ENCODE measurements at places on chromosomes 1 and 21.

DNA sequence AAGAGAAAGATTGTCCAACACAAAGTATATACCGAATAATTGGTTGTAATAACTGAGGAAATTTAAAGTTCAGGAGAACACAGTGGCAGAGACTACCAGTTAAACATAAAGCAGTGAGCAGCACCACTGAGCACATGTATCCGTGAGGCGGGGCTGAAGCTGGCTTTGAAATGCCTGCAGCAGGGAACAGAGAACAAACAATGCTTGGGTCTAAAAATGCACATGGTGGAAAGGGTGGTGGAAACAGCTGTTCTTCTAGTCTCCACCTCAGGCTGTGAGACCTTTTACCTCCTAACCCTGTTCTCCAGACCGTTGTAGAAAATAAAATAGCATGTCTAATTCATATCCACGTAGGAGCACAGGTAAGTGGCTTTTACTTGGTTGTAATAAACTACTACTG lies 7.7 kb upstream of the GNG4 start:
- no peak for DNase-seq

DNA sequence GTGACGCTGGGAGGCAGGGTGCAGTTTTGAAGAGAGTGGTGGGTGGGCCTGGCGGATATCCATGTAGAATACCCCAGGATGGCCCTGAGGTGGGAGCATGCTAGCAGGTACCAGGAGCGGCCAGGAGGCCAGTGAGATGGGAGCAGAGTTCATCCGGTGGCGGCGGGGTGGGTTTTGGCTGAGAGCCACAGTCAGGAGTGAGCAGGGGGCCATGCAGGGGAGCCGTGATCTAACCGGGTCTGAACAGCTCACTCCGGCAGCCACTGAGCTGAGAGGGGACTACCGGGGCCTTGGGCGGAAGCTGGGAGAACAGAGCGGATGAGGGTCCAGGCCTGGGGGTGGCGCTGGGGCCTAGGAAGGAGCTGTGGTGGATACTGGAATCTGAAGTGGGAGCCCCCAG lies 47.6 kb upstream of the LRP8 start:
- DNase-seq, result peak; percentile 2

DNA sequence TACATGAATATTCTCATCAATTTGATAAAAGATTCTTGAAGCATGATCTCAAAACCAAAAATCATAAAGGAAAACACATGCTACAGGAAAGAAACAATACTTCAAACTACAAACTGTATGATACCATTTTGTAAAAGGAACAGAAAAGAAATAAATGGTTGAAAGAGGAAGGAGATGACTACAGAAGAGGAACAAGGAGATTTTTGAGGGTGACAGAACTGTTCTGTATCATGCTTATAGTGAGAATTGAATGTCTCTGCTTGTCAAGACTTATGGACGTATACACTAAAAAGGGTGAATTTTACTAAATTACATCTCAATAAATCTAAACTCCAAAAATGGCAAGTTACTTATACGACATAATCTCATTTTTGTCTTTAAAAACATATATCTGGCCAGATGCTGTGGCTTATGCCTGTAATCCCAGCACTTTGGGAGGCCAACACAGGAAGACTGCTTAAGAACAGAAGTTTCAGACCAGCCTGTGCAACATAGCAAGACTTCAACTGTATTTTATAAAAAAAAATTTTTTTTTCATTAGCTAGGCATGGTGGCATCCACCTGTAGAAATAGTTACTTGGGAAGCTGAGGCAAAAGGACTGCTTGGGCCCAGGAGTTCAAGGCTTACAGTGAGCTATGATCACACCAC lies 125.4 kb downstream of the EIF4G3 start:
- no peak for DNase-seq

GRCh38 chr1:33099290-33100118 lies 18.6 kb downstream of the AZIN2 start:
- peak; percentile 72 for DNase-seq

- DNase-seq, result peak; percentile 33
These were observed 90.5 kb downstream of the EDEM3 start for GRCh38 chr1:184664042-184664660.

- no peak for DNase-seq
These were observed 537.1 kb downstream of the AJAP1 start for GRCh38 chr1:5191470-5191869.

GRCh38 chr1:47993416-47993740 lies 3.8 kb downstream of the TRABD2B start:
- no peak for DNase-seq

GRCh38 chr21:19713313-19713712 lies 1284.9 kb upstream of the NCAM2 start:
- DNase-seq, result no peak

DNA sequence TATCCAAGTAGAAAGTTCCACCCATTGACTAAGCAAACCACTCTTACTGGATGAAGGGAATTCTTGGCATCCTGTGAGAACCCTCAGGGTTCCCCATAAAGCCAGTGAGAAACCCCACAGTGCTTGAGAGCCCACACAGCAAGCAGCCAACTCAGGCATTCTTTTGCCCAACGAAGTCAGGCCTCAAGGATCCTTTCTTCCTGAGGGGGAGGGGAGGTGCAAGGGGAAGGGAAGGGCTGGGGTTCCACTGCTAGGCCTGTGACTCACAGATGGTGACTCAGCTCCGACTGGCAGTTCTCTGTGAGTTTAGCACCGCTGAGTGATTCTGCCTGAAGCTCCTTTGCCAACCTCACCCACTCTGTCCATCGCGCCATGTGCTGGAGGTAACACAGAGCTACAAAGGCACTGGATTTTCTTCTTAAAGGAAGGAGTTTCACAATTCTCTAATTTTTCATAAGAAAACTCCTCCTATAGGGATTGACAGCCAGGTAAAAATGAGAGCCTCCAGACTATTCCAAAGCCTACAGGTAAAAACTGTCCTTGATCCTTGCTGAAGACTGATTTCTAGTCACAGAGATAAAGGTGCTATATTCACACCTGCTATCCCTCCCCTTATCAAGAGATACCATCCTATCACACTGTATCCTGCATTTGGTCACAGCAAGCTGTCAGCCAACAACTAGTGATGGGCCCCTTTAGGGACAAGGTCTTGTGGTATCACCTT lies 4.8 kb downstream of the ENO1 start:
- DNase-seq, result peak; percentile 70

DNA sequence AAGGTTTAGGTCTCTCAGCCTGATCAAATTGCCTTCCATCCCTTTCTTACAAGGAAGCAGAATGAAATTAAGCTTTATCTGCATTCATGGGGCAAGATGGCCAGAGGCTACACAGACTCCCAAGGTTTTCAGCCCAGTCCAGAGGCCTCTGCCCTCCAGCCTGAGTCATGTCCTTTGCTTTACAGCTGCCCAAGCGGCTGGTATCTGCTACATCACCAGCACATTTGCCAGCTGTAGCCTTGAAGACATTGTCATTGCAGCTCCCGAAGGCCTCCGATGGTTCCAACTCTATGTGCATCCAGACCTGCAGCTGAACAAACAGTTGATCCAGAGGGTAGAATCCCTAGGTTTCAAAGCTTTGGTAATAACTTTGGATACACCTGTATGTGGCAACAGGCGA lies 16.0 kb downstream of the HAO2 start:
- no peak for DNase-seq

- DNase-seq, result no peak
These were observed 92.3 kb downstream of the BEND5 start for GRCh38 chr1:48684381-48684780.

DNA sequence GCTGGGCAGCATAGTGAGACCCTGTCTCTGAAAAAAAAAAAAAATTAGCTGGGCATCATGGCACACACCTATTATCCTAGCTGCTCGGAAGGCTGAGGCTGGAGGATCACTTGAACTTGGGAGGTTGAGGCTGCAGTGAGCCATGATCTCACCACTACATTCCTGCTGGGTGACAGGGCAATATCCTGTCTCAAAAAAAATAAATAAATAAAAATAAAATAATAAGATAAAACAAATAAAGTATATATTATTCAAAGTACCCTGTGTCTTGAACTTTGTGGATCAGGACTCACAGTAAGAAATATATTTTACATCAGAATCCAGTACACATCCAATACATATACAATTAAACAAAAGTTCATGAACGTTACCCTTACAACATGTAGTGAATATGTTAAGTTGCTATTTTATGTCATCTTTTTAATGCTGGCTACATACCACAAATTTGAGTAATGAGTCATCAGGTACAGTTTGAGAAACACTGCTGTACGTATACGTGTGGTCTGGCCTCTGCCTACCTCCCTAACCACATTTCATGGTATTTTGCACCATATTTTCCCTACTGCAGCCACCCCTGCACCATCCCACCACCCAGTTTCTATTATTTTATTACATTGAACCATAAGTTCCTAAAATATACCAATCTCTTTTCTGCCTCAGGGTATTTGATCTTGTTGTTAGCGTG lies 4.4 kb downstream of the NME7 start:
- DNase-seq, result no peak

DNA sequence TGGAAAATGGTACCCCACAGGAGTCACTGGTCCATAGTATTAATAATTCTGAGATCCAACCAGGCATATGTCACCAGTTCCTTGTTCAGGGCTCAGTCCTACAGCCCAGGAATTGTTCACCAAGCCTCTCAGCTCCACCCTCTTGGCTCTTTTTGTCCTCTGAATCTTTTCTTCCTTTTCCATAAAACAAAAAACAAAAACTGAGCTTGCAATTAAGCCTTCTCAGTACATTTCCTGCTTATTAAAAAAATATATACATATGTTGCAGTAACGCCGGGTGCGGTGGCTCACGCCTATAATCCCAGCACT lies 23.4 kb upstream of the KIF1B start:
- DNase-seq, result no peak

DNA sequence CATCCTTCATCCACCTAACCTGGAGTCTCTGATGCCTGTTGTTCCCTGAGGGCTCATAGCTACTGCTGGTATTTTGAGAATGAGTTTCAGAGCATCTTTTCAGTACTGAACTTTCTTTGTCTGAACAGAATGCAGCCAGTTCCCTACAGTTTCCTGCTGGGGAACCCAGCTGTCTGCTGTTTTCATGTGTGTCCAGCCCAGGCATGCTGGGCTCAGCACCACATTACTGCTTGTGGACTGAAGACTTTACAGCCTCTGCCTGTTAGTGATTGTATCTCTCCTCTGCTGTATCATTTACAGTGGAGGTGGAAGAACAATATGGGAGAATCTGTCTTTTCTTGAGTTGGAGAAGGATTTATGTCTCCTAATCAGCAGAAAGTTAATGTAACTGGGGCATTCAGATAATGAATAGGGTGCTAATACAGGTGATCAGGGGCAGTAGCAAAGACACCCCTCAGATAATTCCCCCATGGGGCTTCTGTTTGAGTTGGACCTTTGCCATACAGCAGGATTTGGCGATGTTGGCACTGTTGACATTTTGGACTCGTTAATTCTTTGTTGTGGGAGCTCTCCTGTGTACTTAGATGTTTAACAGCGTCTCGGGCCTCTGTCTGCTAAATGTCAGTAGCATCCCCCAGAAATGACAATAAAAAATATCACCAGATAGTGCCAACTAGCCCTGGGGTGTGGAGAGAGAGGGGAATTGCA lies 207.7 kb downstream of the HHAT start:
- DNase-seq, result no peak

DNA sequence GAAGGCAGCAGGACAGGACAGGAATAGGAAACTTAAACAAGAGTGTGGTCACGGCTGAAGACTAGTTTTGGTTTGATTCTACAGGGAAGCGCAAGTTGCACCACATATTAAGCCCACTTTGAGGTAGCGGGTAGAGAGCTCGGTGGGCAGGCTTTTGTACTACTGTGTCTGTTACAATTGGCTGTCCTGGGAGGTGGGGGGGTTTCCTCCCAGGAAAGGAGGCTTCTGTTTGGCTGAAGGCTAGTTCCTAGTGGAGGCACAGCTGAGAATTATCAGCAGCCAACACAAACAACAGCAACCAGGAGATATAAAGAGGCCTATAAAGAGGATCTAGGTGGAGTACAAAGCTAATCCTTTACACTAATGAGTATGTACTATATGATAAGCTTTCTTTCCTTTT lies 62.7 kb downstream of the ZNF648 start:
- DNase-seq, result no peak

DNA sequence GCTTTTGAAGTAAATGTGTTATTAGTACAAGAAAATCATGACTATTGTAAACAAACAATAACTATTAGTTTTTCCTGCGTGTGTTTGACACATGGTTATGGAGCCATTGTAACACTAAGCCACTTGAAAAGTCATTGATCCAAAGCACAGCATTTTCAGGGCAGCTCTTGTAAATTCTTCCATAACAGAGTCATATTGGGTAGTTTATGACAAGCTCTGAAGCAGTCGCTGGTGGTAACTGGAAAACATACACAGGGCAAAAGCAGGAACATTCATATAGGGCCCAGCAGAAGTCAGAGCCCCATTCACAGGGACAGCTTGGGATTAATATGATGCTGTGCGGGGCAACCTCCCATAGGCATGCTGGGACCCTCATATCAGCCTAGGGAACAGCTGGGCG lies 483.2 kb upstream of the PTBP2 start:
- no peak for DNase-seq

DNA sequence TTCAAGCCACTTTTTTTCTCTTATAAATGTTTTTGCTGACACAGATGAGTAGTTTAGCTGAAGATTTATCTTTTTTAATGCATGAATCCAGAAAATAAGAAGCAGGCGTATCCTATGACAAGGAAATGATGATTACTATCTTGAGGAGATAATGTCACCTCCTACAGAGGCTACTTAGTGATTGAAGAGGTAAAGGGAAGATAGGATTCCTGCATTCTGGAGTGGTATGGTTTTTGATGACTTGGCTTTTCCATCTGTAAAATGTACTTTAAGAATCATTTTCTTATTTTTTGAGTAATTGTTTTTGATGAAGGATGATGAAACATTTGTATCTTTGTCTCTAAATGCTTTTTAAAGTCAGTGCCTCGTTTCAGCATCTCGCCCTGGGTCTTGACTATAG lies 122.9 kb downstream of the SPATA46 start:
- DNase-seq, result no peak

DNA sequence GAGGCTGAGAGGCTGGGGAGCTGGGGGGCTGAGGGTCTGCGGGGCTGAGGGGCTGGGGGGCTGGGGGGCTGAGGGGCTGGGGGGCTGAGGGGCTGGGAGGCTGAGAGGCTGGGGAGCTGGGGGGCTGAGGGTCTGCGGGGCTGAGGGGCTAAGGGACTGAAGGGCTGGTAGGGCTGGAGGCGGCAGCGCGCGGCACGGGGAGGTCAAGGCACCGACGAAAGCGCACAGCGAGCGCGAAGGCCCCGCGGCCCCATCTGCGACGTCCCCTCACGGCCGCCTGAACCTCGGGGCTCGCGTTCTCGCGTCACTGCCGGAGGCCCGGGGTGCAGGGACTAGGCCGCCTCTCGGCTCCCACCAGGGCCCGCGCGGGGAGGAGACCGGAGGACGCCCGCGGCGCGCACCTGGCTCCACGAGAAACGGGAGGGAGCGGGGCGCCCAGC lies 356 bp downstream of the INTS11 start:
- DNase-seq, result no peak

DNA sequence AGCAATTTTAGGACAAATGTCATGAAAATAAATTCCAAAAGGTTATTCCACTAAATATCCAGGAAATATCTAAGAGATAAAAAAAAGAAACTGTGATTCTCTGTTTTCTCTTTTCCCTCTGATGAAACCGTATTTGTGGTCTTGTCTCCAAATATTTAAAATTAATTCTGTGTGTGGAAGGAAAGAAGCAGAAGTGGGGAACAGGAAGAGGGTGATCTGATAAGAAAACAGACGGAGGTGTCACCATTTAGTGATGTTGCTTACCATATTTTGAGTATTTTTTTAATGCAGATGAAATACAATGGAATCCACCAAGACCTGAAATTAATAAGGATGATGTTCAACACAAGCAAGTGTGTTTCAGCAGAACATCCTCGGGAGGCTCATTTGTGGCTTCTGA lies 29.6 kb downstream of the CLCA1 start:
- DNase-seq, result no peak

Measured in activated gamma-delta T cell treated with Interleukin-2 at 50 U/mL for 16 hours (primary cell).